ENCODE measurements at places on chromosomes 13 and 19.

- no peak for DNase-seq
Measured at GRCh38 chr13:35733827-35734226, 257.3 kb upstream of the MAB21L1 start.

- no peak for DNase-seq
Measured at GRCh38 chr13:55815458-55816033, 1325.2 kb upstream of the PRR20A start.

DNA sequence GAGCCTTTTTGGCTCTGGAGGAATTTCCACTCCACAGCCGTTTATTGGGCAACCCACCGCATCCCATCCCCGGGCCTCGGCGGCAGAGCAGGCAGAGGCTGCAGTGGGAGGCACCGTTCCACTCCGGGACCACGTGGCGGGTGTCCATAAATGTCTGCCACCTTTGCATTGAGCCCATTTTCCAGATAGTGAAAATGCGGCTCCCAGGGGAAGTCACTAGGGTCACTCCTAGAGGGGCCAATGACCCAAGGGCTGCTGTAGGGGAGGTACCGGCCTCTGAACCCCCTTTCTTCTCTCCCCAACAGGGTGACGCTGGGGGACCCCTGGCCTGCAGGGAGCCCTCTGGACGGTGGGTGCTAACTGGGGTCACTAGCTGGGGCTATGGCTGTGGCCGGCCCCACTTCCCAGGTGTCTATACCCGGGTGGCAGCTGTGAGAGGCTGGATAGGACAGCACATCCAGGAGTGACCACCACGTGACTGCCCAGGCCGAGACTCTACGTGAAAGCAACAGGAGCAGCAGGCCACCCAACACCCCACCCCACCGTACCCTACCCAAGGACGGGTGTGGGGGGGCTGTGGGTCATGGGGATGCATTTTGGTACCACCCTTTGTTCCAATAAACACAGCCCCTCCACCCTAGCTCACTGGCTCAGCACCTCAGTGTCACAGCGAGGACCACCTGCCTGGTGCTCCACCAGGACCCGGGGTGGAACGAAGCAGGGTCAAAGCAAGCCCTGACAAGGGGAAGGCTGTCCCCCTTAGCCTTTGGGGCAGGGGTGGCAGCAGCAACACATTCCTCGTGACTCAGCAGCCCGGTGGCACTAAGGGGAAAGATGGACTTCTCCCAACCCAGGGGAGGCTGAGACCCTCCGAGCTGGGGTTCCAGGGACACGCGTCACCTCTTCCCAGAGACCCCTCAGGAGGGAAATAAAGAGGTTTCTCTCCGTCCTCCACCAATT, 1.5 kb downstream of the TIMM13 start:
- no peak for DNase-seq

DNA sequence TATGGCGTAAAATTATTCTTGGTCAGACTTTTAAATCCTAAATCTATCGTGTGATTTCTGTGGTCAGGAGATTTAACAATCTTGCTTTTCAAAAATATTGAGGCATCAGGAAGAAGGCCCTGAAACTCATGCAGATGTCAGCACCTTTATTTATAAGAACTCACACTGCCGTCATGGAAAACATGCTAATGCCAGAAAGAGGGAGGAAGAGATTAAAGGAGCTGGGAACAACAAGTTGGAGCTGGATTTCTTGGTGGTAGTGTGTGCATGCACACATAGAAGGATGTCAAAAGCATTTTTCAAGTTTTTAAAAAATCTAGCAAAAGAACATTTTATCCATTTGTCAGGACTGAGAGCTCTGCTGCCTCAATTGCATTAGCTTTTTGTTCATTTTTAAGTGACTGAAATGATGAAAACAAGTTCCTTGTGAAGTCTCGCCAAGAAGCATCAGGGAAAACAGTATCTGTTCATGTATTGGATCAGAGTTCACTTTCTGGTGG, 342.5 kb downstream of the SPRY2 start:
- no peak for DNase-seq

- DNase-seq = peak; percentile 67
Measured at GRCh38 chr13:112066624-112067004, 335 bp upstream of the SOX1 start.

GRCh38 chr13:42906257-42906656, 85.8 kb downstream of the EPSTI1 start:
- no peak for DNase-seq

DNA sequence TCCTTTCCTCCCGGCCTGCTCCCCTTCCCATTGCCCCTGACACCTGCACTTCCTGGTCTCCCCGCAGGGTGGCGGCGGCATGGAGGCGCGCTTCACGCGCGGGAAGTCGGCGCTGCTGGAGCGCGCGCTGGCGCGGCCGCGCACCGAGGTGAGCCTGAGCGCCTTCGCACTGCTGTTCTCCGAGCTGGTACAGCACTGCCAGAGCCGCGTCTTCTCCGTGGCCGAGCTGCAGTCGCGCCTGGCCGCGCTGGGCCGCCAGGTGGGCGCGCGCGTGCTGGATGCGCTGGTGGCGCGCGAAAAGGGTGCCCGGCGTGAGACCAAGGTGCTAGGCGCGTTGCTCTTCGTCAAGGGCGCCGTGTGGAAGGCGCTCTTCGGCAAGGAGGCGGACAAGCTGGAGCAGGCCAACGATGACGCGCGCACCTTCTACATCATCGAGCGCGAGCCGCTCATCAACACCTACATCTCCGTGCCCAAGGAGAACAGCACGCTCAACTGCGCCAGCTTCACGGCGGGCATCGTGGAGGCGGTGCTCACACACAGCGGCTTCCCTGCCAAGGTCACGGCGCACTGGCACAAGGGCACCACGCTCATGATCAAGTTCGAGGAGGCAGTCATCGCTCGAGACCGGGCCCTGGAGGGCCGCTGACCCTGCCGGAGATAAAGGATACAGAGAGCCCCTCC, 1.7 kb downstream of the TRAPPC5 start:
- DNase-seq = no peak

DNA sequence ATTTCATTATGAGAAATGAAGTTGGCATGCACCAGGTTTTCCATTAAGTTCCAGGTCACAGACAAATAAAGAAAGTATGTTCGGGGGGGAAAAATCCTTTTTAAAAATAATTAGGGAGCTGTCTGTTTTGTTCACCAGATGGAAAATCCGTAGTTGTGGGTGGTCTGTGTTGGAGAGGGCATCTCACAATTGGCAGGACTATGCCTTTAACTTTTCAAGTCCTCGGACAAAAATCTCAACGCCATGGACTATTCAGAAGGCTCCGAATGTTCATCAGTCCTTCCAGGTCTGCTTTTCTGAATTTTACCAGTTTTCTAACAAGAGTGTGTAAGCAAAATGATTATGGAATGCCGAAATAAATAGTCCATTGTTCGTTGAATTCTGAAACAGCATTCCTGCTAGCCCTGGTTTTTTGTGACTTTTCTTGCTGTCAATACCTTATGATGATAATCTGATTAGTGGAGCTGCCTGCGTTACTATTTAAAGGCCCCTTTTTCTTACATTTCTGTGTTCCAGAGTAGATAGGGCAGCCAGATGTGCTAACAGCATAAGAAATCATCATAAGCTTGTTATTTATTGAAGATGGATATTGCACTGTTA, 146.9 kb downstream of the TM9SF2 start:
- DNase-seq = no peak

- DNase-seq = no peak
Measured at GRCh38 chr13:27592865-27593264, 27.5 kb downstream of the LNX2 start.

- no peak for DNase-seq
Measured at GRCh38 chr19:50162988-50163387, at the start of gene IZUMO2. Gene IZUMO2 (minus strand): TSS chr19:50163281. CDS start chr19:50163194, 87 bp downstream.

DNA sequence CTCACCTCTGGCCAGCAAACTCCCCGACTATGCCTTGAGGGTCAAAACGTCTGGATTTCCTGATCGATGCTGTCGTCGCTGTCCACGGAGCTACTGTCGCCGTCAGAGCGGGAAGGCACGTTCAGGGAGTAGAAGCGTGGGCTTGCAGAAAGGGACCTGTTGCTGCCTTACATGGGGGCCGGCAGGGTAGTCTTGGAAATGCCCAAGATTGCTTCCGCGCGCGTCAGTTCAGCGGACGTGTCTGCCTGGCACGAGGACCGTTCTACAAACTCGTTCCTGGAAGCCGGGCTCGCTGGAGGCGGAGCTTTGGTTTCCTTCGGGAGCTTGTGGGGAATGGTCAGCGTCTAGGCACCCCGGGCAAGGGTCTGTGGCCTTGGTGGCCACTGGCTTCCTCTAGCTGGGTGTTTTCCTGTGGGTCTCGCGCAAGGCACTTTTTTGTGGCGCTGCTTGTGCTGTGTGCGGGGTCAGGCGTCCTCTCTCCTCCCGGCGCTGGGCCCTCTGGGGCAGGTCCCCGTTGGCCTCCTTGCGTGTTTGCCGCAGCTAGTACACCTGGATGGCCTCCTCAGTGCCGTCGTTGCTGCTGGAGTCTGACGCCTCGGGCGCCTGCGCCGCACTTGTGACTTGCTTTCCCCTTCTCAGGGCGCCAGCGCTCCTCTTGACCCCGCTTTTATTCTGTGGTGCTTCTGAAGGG, 15.4 kb downstream of the RB1 start:
- DNase-seq = no peak

- DNase-seq = no peak
Measured at GRCh38 chr19:53962887-53963431, at the start of gene CACNG8. Gene CACNG8 (plus strand): TSS chr19:53962937.

- no peak for DNase-seq
Measured at GRCh38 chr19:44845286-44845611, 848 bp upstream of the NECTIN2 start.

GRCh38 chr13:80744147-80744914, 403.4 kb upstream of the SPRY2 start:
- DNase-seq = no peak

DNA sequence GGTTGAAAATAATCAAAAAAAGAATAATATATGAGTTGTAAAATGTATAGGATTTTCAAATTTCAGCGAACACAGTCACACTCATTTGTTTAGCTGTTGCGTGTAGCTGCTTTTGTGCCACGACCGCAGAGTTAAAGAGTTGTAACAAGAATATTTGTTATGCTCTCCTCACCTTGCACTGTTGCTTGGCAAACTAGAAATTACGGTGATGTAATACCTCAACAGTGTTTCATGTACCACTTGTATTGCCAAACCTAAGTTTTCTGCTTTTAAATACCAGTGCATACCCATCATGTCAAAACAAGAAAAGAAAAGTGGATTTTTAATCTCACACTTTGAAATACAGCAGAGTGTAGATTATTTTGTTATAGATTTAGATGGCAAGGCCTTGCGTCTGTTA, 201.1 kb downstream of the NBEA start:
- DNase-seq = no peak

GRCh38 chr13:27954406-27954851, 14.7 kb downstream of the CDX2 start:
- DNase-seq = no peak

DNA sequence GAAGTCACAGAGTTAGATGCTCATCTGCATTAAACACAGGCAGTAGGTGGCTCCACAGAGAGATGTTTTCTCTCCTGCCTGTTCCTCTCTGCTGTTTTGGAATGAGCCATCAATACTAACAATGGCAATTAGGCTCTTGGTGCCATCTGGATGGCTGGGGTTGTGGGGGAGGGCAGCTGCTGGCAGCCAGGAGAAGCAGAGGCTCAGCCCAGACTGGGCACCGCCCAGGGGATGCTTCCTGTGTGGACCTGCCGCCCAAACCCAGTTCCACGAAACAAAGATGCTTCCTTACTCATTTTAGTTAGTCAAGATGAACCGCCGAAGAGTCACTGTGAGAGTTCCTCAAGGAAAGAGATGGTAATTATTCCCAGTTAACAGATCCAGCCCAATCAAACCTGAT, 50.8 kb upstream of the PCDH8 start:
- DNase-seq = no peak

DNA sequence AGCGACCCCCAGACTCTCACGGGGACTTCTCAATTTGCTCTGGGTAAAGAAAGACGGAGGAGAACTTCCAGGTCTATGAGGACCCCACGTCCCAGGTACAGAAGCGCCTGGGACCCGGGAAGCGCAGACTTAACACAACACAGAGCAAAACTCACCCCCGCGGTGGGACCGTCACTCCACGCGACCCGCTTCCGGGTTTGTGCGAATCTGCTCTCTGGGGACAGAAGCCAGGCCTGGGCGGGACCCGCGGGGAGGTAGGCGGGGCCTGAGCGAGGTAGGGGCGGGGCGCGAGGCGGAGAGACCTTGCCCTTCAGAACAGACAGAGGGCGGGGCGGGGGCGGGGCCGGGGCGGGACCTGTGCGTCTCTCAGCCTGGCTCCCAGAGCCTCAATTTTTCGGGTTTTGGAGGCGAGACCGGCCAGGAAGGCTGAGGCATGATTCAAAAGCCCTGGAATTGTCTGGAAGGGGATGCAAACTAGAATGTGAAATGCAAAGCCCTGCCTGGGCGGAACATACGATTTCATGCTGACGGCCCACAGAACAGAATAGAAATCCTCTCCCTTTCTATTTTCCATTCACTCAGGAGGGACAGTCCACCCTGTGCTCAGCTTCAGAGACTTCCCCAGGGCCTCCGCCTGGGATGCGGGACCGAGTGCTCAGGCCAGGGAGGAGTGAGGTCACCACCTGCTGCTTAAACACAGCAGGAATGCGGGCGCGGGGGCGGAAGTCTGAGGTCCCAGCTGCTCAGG, 19.3 kb upstream of the ZNF888 start:
- peak; percentile 95 for DNase-seq

GRCh38 chr13:28347456-28348371, 147.2 kb downstream of the FLT1 start:
- DNase-seq = no peak

DNA sequence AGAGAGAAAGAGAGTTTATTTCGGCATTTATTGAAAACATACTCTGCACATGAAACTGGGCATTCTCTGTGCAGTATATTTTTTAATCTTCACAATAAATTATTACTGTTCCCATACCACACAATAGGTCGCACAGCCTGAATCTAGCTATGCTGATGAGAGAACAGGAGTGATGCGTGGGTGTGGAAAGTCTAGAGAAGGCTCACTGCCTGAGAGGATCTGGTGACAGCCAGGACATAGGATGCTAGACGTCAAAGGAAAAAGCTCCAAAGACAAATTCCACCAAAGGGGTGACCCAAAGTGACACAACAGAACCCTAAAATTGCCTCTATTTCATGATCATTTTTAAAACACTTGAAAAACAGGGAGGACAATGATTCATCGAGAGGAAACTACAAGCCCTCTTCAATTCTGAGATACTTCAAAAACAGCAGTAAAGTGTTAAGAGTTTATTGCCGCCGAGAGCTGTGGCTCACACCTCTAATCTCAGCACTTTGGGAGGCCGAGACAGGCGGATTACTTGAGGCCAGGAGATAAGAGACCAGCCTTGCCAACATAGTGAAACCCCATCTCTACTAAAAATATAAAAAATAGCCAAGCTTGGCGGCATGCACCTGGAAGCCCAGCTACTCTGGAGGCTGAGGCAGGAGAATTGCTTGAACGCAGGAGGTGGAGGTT, 189.6 kb upstream of the NBEA start:
- no peak for DNase-seq

DNA sequence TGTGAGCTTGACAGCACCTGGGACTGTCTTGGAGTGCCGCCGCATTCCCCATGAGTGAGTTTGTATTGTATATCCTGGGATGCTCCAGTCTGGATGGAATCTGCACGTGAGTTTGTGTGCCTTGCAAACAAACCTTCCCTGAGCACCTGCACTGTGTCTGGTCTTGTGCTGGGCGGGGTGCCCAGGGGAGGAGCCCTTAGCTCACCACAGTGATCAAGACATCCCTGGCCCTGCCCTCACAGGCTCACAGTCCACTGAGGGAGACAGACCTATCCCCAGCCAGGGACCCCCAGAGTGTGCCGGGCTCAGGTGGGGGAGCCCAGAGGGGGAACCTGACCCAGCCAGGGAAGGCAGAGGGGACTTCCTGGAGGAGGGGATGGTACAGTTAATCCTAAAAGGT, 1.7 kb upstream of the BCAM start:
- no peak for DNase-seq

Measured in stimulated activated naive CD8-positive, alpha-beta T cell treated with anti-CD3 and anti-CD28 coated beads, Interleukin-15, amount 100 ng/mL, for 72 hours (primary cell).